NAMALWA (cell line): ENCODE measurements at places on chromosomes 1 and 21.

- no peak for DNase-seq
These were observed 19.0 kb downstream of the CYP4B1 start for GRCh38 chr1:46817814-46818213.

DNA sequence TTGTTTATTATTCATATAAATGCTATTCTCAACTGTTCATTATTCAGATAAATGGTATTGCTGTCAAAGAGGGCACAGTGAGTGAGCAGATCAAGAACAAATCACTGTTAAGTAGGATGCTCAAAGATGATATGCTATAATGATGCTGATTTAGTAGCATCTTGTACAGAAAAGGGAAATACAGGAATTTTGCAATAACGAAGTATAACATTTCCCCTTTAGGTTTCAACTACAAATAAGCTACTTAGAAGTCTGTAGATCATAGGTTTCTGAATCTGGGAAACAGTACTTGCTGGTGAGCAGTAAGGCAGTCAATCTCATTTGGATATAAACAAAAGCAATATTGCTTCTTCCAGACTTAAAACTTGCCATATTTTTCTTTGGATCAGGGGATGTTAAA lies 27.3 kb upstream of the RCOR3 start:
- DNase-seq, result no peak

- no peak for DNase-seq
These were observed 14.6 kb downstream of the ARHGEF10L start for GRCh38 chr1:17553975-17554700.

DNA sequence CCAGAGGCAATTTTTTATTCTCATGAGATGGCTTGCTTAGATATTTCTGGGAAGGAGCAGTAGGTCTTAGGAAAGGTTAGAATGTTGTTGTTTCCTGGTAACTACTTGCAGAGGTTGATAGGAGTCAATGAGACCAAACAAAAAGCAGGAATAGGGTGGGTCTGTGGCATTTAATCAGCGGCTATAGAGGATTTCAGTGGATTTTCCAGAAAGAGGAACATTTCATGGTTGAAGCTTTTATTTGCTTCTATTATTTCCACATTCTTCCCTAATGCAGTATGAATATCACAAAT lies 111.3 kb upstream of the PALMD start:
- DNase-seq, result no peak

DNA sequence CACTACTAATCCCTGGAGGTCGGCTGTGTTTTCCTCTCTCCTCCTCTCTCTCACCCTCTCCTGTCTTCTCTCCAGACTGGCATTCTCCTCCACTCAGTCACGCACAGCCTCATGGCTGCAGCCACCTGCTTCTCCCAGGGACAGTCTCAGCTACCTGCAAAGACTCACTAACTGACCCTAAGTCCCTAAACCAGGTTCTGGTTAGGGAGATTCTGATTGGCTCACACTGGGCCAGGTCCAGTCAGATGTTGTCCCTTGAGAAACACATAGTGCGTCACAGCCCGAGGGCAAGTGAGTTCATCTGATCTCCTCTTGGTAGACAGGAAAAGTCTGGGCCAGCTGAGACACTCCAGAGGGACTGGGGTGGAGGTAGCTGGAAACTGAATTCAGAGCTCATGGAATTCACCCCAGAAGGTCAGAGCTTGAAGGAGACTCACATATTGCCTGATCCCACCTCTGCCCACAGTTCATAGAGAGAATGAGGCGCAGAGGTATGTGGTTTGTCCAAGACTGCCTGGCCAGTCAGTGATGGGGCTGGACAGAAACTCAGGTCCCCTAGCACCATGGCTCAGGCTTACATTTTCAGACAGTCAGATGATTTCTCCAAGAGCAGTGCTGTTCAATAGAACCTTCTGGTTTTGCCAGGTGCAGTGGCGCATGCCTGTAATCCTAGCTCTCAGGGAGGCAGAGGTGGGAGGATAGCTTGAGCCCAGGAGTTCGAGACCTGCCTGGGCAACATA lies 40.4 kb upstream of the RPL11 start:
- DNase-seq, result no peak

DNA sequence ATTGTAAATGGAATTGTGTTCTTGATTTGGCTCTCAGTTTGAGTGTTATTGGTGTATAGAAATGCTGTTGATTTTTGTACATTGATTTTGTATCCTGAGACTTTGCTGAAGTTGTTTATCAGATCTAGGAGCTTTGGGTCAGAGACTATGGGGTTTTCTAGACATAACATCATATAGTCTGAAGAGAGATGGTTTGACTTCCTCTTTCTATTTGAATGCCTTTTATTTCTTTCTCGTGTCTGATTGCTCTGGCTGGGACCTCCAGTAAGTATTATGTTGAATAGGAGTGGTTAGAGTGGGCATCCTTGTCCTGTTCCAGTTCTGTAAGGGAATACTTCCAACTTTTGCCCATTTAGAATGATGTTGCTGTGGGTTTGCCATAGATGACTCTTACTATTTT lies 39.1 kb upstream of the ANGPTL1 start:
- DNase-seq, result no peak

- peak; percentile 78 for DNase-seq
These were observed 34.5 kb downstream of the OR10R2 start for GRCh38 chr1:158506369-158506987.

- no peak for DNase-seq
These were observed 496.9 kb downstream of the NEGR1 start for GRCh38 chr1:71785450-71785849.

GRCh38 chr1:8285103-8285502 lies 32.8 kb upstream of the SLC45A1 start:
- DNase-seq, result no peak

DNA sequence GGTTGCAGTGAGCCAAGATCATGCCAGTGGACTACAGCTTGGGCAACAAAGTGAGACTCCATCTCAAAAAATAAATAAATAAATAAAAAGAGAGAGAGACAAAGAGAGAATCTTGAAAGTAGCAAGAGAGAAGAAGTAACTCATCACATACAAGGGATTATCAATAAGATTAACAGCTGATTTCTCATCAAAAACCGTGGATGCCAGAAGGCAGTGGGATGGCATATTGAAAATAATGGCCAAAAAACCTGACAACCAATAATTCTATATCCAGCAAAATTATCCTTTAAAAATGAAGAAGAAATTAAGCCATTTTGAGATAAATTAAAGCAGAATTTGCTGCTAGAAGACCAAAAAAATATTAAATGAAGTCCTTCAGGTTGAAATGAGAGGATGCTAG lies 35.7 kb downstream of the KLHDC7A start:
- DNase-seq, result no peak

DNA sequence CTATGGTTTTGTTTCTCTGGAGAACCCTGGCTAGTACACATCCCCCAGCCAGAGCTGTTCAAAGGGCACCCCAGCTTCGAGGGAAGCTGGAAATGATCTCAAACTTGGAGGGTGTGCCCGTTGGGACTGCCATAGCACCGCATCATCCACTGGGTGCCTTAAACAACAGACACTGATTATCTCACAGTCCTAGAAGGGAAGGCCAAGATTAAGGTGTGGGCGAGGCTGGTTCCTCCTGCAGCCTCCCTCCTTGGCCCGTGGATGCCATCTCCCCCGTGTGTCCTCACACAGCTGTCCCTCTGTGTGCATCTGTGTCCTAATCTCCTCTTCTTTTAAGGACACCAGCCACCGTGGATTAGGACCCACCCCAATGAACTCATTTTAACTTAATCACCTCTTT lies 4.2 kb upstream of the IBA57 start:
- DNase-seq, result no peak

- no peak for DNase-seq
These were observed 13.4 kb downstream of the KCNE1 start for GRCh38 chr21:34498623-34499022.

DNA sequence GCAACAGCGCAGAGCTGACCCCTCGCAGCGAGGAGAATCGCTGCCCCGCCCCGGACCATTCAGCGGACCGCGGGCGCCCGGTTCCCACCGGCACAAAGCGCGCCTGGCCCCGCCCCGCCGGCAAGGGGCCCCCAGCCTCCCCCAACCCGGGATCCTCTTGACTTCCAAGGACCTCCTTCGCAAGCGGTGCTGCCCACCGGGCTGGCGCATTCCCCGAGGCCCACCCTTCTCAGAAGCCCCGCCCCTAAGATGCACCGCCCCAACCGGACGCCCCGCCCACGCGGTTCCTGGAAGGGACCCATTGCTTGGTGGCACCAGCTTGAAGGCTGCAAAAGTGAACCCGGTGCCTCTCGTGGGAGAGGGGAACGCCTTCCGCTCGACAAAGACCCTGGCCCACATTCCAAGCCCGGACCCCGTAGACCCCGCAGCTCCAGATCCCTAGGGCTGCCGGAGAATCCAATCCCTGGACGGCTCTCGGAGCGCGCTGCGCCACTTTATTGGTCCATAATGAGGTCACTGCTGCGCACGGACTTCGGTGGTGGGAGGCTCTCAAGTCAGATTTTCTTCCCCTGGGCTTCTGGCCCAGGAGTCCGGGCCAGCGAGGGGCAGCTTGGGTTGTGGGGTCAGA lies 2.0 kb downstream of the HES3 start:
- DNase-seq, result peak; percentile 59

DNA sequence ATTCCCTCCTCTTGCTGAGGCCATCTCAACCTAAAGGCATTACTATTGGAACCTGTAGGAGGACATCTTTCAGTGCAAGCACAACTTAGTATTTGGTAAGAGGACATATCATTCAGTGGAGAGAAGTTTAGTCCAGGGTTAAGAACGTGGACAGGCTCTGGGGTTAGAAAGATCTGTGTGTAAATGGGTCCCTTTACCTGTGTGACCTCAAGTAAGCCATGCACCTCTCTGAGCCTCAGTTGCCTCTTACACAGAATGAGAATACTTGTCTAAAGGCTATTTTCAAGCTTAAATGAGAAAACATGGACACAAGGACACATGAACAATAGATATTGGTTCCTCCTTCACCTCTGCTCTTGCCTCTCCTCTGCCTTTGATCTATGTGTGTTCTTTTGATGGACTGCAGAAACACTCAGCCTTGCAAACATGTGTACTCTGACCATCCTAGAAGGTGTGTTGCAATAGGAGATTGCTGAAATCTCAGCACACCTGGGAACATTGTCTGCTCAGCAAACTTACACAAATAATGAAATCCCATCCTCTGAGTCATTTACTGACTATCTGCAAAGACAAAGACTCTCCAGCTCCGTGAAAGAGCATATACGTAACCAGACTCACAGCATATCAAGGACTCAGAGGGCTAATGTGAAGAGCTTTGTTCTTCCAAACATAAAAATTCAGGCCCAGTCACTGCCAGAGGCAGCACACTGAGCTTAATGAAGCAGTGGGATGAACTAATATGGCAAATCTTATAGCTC lies 143.8 kb downstream of the DAB1 start:
- no peak for DNase-seq

DNA sequence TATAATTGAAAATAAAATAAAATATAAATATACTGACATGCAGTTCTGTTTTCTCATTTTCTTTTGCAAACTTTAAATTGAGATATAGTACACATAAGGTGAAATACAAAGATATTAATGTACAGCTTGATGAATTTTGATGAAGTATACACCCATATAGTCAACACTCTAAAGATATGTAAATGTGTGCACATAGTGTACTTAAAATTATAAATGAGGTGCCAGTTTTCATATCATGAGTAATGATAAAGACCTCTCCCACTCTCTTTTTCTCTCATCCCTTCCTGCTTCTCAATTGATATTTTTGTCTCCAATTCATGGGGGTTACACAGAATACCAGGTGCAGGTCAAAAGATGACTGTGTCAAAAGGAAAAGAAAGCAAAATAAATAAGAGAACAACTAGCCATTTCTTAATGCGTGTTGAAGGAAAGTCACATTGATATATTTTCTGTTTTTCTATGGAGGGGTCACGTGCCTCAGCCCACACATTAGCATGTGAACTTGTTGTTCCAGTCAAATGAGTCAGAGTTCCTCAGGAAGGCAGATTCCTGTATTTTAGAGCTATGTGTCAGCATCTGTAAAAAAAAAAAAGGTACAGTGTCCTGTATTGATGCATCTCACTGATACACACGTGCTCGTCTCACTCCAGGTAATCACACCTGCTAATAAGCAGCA lies 64.3 kb upstream of the HOOK1 start:
- no peak for DNase-seq

DNA sequence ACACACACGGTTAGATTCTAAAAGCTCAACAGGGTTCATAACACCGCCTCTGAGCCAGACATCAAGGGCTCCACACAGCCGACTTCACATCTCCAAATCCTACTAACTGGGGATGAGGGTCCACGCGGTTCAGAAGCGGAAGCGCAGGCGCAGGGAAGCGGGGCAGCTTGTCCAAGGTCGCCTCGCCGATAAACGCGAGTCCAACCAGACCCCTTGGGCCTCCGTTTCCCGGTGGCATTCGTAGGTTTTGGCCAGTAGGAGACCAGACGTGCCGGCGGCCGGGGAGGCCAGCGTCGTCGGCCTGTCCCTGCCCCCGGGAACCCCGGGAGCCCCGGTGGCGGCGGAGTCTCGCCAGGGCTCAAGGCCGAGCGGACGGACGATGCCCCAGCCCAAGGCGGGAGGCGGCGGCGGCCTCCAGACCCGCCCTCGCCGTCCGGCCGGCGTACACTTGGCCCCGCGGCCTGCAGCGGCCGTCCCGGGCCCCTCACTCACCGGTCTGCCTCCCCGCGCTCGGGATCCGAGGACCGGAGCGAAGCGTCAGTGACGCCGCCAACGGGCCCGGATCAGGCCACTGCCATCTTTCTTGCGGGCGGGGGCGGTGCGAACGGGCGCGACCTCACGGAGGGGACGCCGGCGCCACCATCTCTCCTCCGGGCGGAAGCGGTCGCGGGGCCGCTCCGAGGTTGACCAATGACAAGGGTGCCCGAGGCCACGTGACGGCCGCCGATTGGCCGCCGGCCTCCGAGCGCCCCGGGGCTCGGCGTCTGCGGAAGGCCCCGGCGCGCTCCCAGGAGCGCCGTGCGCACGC lies at the start of gene SDF4:
SDF4 (minus strand) TSS at position 602 of the 808 bp plus-strand sequence. CDS start 3,229 bp downstream, outside the sequence.
- DNase-seq, result peak; percentile 99

- DNase-seq, result peak; percentile 87
These were observed 34.9 kb downstream of the ECE1 start for GRCh38 chr1:21255284-21255942.

DNA sequence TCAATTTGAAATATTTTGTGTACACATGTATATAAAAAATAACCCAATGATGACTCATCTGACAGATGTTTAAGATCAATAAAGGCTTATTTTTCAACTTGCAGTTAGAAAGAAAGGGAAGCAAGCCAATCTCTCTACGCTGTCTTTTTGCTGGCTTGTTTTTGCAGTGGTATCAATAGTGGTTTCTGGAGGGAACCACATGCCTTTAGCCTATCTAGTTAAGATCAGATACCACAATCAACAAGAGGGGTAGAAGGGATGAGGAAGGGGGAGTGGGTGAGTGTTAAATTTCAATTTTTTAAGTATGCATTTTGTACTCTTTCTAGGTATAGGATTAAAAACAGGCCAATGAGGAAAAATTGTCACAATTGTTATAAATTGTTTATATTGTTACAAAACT lies 276.2 kb downstream of the KCNH1 start:
- no peak for DNase-seq

- no peak for DNase-seq
These were observed 64.1 kb downstream of the LRRC8D start for GRCh38 chr1:89884718-89885596.
